ENCODE measurements at places on chromosomes 16 and 17. TPM values are rescaled to one million over a fixed set of nuclear protein-coding genes. Genes with fewer than 3 reads are reported as not detected.

DYNLL2 gene
- total RNA-seq: 17.9 TPM

KCTD19 gene
- total RNA-seq: not detected

- DNase-seq: no peak
Measured at GRCh38 chr16:9378876-9379275, 287.4 kb downstream of the HAPSTR1 start.

HOXB6 gene
- 0.52 TPM for total RNA-seq

FADS6 gene
- not detected for total RNA-seq

- DNase-seq: no peak
Measured at GRCh38 chr16:67964477-67965131, 3.8 kb downstream of the SLC12A4 start.

DNA sequence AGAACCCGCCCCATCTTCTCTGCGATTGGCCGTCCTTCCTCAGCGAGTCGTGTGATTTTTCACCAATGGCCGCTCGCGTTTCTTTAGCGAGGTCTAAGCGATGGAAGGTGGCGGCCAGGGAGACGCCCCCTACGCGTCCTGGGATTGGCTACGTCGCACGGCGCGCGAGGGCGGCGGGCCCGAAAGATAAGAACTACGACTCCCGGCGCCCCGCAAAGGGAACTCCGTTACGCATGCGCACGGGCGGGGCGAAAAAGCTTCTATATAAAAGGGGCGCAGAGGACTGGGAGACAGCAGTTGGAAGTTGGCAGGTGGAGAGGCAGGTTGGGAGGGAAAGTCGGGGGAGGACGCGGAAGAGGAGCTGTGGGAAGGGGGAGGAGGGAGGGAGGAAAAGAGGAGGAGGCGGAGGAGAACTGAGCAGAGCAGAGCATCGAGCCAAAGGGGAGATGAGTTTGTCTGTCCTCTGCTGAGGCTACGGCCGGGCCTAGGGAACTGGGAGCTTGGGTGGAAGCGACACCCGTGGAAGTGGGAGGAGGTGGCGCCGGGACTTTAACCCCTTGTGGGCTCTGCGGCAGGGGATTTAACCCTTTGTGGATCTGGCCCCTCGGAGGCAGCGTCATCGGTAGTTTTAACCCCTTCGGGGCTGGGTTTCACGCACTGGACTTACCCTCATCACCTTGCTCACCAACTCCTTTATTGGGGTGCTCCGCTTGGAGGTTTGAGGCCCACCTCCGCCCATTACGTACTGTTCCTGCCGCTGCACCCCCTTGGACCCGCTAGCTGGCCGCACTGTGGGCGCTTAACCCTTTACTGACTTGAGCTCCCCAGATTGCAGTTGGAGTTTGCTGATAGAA is at the start of gene HEXIM1:
TSS of gene HEXIM1 (plus strand) at position 293 of the 854 bp plus-strand sequence. CDS start 716 bp downstream, outside the sequence.
- peak; percentile 99 for DNase-seq

TMIGD1 gene
- not detected for total RNA-seq

ZG16 gene
- total RNA-seq: 3.1 TPM

DBF4B gene
- total RNA-seq: 5.0 TPM

DNA sequence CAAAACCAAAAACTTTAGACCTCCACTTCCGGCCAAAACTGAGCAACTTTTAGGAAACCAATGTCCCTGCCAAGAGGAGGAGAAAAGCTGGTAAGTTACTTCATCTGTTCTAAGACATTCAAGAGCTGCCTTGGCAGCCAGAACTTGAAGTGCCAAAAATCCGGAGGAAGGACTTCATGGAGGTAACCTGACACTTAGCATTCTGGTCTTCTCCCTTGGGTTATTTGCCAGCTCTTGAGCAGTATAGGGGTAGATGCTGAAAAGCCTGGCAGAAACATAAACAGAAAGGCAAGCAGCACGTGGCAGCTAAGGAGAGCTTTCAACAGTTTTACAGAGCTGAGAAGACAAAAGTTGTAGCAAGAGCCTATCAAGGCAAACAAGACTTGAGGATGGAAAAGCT is 53.2 kb downstream of the CDYL2 start:
- DNase-seq: no peak

IL17C gene
- total RNA-seq: not detected

DNA sequence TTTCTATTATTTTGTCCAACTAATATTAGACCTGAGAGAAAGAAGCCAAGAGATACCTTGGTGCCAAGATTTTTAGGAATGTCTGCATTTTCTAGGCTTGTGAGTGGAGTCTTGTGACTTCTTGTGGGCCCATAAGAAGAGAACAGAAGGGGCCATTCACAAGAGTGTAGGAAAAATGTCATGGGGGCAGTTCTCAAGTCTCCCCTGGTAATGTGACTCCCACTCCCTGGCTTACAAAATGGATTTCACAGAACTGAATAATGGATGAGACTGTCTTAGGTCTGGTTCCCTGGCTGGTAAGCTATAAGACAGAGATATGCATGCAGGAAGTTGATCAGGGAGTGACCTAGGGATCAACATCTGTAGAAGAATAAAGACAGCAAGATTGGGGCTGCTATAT is 181.3 kb downstream of the CBLN1 start:
- DNase-seq: no peak

GRCh38 chr16:58578642-58579041 is 51.0 kb downstream of the CNOT1 start:
- DNase-seq: no peak

DNA sequence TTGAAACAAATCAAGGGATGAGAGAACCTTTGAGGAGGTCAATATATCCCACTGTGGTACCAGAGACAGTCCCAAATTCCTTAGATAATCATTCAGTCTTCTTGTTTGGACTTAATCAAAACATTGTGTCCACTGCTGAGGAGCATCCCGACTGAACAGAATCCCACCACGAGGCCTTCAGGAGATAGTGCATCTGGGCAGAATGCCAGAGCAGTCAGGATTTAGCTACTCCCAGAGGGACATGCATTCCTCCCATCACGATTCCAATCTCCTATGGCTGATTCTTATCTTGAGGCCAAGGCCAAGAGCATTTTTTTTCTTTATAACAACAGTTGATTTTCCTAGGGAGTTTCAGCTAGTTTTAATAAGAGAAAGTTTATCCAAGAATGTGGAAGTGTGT is 87.4 kb upstream of the COX10 start:
- no peak for DNase-seq

- no peak for DNase-seq
Measured at GRCh38 chr17:28090551-28090950, 48.1 kb downstream of the NLK start.

DNA sequence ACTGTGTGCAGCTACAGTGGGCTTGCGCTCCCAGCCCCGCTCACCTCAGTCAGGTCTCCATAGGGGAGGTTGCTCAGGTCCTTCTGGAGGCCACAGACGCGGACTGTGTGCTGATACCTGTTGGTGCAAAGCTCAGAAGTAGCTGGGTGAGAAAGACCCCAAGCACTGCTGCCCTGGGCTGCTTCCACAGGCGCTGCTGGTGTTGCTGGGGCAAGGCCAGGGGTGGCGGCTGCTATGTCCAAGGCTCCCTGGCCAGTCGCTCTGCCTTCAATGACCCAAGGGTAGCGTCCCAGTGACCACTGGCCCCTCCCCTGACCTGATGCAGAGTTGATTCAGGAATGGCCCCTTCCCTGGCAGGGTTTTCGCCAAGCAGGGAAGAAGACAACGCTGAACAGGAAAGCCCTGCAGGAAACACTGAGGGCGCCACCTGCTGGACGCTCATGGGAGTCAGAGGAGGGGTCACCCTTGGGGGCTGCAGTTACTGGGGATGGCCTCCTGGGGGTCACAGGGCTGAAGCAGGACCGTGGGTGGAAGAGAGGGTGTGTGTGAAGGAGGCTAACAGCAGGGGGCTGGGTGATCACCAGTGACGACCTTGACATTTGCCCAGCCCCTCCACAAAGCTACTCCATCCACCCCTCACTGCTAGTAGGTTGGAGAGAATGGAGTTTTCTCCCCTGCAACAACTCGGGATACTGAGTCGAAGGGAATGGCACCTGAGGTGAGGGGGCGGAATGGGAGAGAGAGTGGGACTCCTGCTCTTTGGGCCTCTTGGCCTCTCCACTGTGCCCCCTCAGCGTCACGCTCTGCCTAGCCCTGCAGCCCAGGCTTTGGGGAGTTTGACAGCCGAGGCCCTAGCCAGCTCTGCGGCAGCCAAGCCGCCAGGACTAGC is 38.3 kb downstream of the ABCC12 start:
- peak; percentile 73 for DNase-seq

- peak; percentile 78 for DNase-seq
Measured at GRCh38 chr17:80859002-80859941, 132.4 kb upstream of the CHMP6 start.

DNA sequence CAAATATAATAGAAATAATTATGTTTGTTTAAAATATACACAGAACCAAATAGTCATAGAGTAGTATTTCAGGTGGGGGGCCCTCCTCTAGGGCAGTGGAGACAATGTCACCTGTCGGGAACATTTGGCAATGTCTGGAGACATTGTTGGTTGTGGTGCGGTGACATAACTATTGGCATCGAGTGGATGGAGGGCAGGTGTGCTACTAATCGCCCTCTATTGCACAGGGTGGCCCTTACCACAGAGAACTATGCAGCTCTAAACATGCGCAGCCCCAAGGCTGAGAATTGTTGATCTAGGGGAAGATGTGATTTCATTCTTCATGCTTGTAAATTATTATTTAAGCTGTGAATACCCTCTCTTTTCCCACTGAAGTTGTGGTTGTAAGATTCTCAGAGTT is 594.0 kb downstream of the WWOX start:
- DNase-seq: no peak

- DNase-seq: no peak
Measured at GRCh38 chr17:48981927-48982539, 13.6 kb upstream of the GIP start.

- DNase-seq: no peak
Measured at GRCh38 chr16:17301593-17302135, 169.1 kb downstream of the XYLT1 start.

GRCh38 chr16:63323055-63323454 is 1286.8 kb upstream of the CDH8 start:
- no peak for DNase-seq

DNA sequence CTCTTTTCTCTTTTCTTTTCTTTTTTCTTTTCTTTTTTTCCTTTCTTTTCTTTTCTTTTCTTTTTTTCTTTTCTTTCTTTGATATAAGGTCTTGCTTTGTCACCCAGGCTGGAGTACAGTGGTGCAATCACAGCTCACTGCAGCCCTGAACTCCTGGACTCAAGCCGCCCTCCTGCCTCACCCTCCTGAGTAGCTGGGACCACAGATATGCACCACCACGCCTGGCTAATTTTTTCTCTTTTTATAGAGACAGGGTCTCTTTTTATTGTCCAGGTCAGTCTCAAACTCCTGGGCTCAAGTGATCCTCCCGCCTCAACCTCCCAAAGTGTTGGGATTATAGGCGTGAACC is 145.8 kb downstream of the IRX3 start:
- no peak for DNase-seq

- DNase-seq: no peak
Measured at GRCh38 chr16:86133377-86133776, 234.4 kb downstream of the IRF8 start.

DNA sequence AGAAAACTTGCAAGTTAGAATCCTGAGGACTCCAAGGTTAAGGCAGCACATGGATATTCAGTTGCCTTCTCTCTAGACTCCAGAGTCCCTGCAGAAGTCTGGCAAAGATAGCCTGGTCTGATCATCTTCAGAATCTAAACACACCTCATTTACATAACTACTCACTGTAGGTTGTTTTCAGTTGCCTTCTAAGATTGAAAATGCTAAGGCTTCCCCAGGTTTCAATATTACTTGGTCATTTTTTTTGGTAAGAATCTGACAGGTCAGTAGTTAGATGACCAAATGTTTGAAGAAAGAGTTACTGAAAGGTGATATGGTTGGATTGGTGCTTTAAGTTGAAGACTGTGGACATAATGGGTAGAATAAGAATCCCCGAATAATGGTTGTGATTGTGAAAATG is 205.4 kb upstream of the KCNJ16 start:
- DNase-seq: no peak

GRCh38 chr16:27226976-27227705 is 23.8 kb downstream of the KDM8 start:
- DNase-seq: no peak

CDH13 gene
- total RNA-seq: 0.46 TPM

CCL14 gene
- 11.5 TPM for total RNA-seq

- no peak for DNase-seq
Measured at GRCh38 chr16:86628614-86629013, 50.3 kb downstream of the FOXL1 start.

COPS3 gene
- 30.4 TPM for total RNA-seq

GRCh38 chr17:66468241-66469087 is 166.1 kb downstream of the PRKCA start:
- DNase-seq: no peak

KRTAP9-4 gene
- not detected for total RNA-seq

GRCh38 chr17:51703361-51704341 is 443.3 kb downstream of the UTP18 start:
- peak; percentile 59 for DNase-seq

GRCh38 chr17:63398680-63399079 is 47.4 kb downstream of the CYB561 start:
- DNase-seq: no peak

- no peak for DNase-seq
Measured at GRCh38 chr17:19573075-19573474, 39.4 kb downstream of the SLC47A1 start.

DNA sequence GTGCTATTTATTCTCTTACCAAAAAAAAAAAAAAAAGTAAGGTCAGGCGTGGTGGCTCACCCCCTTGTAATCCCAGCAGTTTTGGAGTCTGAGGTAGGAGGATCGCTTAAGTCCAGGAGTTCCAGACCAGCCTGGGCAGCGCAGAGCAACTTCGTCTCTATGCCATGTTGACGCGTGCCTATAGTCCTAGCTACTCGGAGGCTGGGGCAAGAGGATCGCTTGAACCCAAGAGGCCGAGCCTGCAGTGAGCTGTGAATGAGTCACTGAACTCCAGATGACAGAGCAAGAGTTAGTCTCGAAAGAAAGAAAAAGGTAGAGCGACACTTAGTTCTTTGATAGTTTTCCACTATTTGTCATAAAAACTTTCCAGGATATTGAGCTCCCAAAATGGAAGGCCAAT is 1.4 kb upstream of the TENT4B start:
- DNase-seq: no peak

DNA sequence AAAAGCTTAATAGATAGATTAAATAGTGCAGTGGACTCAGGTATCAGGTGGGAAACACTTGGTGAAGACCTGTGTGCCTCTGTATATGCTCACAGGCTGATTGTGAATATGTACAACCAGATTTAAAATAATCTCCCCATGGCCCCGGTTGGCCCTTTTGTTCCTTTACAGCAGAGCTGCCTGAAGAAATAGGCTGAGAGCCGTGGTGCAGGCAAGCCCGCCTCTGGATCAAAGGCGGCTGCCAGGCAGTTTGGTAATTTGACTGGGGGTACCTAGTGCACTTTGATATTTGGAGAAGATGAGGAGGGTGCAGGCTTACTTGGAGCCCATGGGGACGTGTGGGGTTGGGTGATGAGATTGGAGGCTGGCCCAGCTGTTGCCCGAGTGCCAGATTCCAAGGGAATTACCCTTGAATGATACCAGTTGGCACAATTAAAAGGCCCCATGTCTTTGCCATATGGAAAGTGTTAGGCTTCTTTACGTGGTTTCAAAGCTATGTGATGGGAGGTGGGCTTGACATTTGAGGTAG is 5.0 kb downstream of the NKD1 start:
- no peak for DNase-seq

- no peak for DNase-seq
Measured at GRCh38 chr16:11151885-11152629, 103.9 kb downstream of the SOCS1 start.

RNF227 gene
- total RNA-seq: 2.7 TPM

ARL2BP gene
- 16.3 TPM for total RNA-seq
